Choroid plexus epithelial cell (primary cell): ENCODE measurements at places on chromosomes 7 and 10.

GRCh38 chr7:34728156-34728555 lies 70.1 kb downstream of the NPSR1 start:
- no peak for DNase-seq

GRCh38 chr10:78849115-78849514 lies 219.7 kb upstream of the ZMIZ1 start:
- no peak for DNase-seq

DNA sequence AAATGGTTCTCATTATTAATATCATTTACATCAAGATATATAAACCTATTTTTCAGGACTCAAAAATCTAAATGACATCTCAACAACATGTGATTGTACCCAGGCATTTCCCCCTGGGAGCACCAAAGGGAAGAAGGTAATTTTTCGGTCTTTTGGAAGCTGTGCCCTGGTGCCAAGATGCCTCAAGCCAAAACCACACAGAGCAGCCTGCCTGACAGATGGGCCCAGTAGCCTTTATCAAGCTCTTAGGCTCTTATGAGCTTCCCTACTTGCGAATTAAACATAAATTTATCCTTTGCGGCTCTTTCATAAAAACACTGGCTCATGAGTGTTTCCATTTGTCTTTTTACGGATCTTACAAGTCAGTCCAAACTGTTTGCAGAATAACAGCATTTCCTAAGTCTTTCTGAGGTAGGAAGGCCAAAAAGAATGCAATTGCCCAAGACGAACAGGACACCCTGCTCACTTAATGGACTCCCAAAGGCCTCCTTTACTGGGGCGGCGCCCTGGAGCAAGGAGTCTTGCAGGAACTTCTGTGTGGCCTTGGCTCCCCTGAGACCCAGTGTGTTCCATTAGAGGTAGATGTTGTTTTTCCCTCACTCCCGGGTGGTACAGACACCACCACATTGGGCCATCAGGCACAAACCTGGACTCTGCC lies 4.1 kb upstream of the RASSF4 start:
- no peak for DNase-seq

DNA sequence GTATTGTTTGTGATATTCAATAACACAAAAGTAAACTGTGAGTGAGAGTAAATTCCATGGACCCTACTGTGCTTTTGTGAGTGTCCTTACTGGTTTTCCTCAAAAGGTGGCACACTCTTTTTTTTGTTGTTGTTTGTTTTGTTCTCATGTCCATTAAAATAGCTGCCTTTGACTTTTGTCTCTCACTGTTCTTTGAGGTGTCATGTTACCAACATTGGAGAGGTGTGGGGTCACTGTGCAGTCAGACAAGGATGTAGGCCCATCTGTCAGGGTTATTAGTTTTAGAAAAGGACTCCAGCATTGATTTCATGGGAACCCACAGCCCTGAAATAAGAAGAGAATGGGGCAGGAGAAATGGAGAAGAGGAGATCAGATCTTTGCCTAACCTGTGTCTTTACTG lies 383.1 kb downstream of the SORCS3 start:
- no peak for DNase-seq

- no peak for DNase-seq
Observed at GRCh38 chr7:100681491-100682227, 8.1 kb downstream of the GNB2 start.
